ENCODE measurements at places on chromosomes 7 and 10.
A peak's percentile ranks its signal among the peaks of the same experiment; 100 is the strongest.

DNA sequence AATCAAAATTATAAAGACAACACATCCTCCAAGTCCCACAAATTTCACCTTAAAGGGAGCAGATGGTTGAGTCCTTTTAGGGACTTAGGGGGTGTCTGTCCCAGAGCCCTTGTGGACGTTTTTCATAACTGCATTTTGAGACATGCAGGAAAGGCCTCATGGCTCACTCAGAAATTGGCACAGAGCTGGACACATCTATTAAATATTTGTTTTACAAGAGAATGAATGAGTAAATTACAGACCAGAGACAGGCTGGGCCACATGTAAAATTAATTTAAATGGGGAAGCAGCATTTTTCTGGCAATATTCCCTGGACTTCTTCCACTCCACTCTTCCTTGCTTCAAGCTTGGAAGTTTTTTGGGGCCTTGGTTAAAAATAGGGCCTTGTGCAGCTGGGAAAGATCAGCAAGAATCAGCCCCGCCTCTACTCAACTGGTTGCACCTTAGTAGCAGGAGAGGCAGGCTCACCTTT is 20.0 kb downstream of the LAMB1 start:
- no peak for DNase-seq

DNA sequence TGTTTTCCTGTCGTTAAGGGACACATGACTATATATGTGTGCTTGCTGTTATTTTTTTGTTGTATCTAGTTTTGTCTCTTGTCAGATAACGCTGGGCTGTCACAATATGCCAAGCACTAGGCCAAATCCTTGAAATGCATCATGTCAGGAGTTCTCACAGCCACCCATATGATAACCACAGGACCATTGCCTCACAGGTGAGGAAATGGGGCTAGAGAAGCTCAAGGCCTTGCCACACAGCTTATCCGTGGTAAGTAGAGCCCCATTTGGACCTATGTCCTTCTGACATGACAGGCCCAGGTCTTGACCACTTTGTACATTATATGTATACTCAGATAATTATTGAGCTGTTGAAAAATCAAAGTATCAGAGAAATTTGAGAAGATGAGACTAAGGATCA is 42.0 kb upstream of the TARP start:
- DNase-seq, result no peak

DNA sequence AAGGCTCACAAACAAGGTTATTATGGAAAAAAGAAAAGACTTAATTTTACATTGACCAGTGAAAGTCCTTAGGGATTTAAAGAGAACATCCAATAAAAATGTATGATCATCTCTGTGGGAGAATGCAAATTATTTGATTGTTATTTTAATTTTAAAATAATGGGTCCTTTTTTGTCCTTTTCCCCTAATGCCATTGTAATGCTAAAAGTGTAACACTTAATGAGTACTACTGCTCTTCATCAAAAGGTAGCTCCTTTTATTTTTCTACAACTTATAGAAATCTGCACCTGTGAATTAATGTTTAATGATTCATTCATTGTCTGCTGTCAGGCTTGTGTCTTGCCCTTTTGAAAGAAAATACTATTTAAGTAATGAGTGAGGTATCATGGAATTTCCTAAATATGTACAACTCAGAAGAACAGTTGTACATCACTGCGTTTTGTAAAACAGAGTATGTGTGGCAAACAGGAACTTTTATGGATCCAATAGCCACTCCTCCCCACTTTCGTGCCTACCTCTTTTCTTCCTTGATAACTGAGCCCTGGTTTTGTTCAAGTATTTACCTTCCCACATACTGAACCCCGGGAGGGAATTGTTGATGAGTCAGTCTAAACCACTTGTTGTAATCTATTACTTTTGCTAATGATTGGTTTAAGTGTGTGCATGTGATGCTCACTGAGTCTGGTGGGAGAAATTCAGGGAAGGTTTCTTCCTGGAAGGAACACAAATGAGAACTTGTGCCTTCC is 19.9 kb upstream of the TRUB1 start:
- DNase-seq, result no peak

- no peak for DNase-seq
These were observed 47.0 kb downstream of the KIAA1217 start for GRCh38 chr10:24255881-24256311.

- DNase-seq, result no peak
These were observed 599.0 kb downstream of the SORCS1 start for GRCh38 chr10:106565546-106565945.

GRCh38 chr7:36360244-36360643 is 29.4 kb upstream of the ANLN start:
- DNase-seq, result no peak

GRCh38 chr10:128712661-128713400 is 586.6 kb upstream of the MKI67 start:
- no peak for DNase-seq

DNA sequence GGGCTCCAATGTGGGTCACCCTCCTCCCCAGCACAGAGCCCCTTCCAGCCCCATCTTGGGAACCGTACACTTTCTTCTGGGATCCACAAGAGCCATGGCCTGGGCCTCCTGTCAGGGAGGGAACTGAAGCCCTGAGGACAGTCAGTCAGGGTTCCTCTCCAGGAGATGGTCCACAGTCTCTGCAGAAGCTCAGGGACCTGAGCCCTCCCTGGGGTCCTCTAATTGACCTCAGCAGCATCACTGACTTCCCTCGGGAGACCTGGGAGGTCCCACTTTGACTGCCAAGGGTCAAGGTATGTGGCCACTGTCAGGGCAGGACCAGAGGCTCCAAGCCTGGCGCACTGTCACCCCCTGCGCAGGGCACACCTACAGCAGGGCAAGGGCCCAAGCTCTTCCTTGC is 32.3 kb downstream of the NOD1 start:
- DNase-seq, result no peak

DNA sequence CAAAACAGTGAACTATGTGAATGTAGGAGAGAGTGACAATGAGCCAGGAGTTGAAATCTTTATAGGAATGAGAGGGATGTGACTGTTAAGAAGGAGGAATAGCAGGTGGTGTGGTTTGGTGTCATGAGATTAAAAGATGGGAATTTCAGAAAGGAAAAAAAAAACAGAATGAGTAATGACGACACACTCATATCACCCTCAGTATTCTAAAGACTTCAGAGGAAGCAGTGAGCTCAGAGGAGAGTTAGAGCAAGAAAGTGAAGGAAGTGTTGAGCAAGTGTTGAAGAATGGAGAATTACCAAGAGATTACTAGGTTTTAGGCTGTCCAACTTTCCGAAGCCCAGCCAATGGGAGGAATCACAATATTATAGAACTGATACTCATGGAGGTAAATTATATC is 220.5 kb upstream of the HGF start:
- no peak for DNase-seq

DNA sequence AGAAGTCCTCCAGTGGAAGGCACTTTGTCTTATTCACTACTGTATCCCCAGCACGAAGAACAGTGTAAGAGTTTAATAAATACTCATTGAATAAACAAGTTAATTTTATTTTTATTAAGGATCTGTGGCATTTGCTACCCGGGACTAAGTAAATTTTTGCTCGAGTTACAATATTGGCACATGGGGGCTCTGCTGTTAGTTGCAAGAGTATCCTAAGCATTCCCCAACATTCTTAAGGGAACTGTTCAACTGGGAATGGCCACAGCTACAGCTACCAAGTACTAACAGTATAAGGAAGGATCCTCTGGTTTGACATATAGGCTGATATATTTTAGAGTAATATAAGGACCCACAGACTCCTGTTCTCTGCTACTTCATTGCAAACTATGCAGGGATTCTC is 8.7 kb upstream of the LRRTM3 start:
- DNase-seq, result no peak

- DNase-seq, result peak; percentile 77
These were observed 404 bp upstream of the FMC1 start for GRCh38 chr7:139340808-139341057.

GRCh38 chr10:23001901-23002516 is 74.2 kb downstream of the ARMC3 start:
- no peak for DNase-seq

DNA sequence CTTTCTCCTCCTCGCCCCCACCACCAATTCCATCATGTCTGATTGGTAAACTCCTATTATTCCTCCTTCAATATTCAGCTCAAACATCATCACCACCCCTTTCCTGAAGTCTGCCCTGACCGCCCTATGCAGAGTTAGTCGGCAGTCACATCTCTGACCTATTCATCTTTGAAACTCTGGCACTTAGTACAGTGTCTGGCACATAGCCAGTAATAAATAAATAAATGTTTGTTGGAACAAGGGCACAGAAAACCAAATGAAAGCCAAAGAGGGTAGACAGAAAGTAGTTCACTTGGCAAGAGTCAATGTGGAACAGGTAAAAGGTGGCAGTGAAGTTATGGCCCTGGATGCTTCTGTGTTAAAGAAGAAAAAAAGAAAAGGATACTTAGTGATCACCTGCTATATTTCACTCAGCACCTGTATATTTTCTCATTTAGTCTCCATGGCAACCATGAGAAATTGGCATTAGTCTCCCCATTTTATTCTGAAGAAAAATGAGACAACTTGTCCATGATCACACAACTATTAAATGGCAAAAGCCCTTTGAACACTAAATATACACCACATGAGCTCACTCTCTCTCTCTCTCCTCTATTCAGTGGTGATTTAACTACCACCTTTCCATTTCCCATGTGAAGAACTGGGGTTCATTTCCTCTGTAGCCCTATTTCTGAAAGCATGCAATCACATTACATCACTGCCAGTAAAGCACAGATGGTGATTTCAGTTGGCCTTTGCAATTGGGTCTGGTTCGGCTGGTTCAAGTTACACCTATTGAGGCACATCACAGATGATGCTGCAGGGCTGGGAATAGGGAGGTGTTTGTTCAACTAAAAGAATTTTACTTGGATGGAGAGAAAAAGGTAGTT is 25.3 kb downstream of the CHCHD3 start:
- no peak for DNase-seq

DNA sequence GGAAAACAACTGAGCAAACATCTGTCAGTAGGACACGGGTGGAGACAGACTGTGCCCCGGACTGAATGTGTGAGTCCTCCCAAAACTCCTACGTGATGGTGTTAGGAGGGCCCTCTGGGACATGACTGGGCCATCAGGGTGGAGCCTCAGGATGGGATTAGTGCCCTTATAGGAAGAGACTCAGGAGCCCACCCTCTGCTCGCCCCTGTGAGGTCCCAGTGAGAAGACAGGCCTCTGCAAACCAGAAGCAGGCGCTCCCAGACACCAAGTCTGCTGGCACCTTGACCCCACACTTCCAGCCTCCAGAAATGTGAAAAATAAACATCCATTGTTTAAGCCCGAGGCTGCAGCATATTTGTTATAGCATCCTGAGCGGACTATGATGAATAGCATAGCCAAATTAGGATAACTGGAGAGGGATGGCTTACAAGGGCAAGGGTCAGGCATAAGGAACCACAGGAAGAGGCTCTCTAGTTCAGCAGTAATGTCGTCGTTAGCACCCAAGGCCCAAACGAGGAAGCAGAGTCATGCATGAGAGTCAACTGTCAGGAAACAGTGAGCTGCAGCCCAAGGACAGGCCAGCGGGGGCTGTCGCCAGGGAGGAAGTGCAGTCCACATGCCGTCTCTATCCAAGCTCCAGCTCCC is 50.6 kb downstream of the PTPRN2 start:
- no peak for DNase-seq

DNA sequence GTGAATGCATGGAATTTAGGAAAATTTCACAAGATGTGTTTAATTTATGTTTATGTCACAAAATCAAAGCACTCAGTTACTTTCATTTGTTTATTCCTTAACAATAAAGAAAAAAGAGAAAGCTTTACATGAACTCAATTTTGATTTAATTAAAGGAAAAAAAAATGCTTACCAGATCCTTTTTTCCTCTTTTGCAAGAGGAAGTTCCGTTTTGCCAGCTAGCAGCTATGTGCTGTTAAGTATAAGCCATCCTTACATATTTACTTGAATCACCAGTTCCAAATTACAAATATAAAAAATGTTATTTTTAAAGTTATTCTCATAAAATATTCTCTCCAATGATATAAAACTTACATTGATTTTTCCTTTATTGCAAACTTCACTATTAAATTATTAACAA is 12.7 kb downstream of the MRC1 start:
- DNase-seq, result no peak

DNA sequence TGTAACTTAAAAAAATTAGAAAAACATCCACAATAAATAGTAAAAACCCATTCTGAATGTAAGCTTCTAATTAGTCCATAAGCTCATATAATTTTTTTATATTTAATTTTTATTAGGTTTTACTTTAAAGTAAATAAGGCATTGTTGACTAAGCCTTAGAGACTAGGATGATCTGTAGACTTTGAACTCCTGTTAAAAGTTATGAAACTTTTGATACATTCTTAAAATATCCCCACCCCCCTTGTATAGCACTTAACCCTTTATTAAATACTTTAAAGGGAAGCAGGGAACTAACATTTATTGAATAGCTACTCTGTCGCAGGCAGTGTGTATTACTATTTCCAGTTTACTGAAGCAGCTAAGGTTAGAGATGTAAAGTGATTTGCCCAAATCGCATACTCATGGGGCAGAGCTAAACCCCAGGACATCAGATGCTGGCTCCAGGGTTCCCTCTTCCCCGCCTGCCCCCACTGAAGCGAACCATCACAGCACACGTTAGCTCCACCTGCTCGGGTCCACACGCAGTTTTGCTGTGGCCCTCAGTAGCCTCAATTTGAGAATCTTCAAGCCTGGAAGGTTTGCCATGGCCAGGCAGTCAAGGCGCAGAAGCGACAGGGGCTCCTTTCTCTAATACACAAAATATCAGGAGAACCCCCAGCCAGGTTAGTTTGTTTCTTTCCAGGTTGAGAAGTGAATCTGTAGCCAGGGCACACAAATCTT is 762 bp downstream of the PON1 start:
- DNase-seq, result no peak

DNA sequence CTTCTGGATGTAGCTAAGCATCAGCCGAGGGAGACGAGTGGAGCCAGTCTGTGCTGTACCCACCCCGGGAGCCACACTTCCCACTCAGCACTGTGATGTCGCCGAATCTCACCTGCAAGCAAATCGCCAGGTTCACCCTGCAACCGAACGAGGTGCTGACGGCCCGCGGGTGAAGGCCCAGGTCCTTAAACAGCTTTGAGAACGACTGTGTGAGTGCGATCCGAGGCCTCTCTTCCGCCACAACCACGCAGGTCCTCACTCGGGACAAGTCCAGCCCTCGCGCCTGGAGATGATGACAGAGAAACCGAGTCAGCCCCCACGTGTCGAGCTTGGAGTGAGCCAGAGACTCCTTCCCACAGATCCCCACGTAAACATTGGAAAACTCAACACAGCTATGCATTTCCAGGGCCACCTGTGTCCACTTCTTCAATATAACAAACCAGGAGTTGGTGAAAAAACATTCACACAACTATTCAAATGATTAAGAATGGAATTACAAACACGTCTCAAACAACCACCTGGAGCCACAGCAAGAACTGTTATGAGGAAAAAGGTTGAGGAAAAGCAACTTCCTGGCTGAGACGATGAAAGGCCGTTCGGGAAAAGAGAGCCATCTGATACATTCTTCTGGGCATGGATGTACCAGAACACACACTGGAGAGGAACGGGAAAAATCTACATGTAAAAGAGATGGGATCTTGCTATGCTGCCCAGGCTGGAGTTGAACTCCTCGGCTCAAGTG is 191.8 kb downstream of the ZMYND11 start:
- DNase-seq, result no peak

GRCh38 chr10:16581202-16581601 is 59.5 kb upstream of the C1QL3 start:
- DNase-seq, result no peak

GRCh38 chr10:1410469-1411395 is 326.6 kb downstream of the ADARB2 start:
- no peak for DNase-seq

Data from activated CD4-positive, alpha-beta T cell treated with anti-CD3 and anti-CD28 coated beads for 4 hours (primary cell).